A549 treated with Mapracorat at 1 μM for 4 hours (cell line): ENCODE measurements at places on chromosomes 4 and X. TPM values are rescaled to one million over a fixed set of nuclear protein-coding genes. Genes with fewer than 3 reads are reported as not detected.

PRICKLE3 gene
- total RNA-seq: 12.4 to 18.2 TPM (median 17.1 TPM) in 5 replicates

STPG2 gene
- not detected in 5 replicates for total RNA-seq

FRMPD4 gene
- 0.02 to 0.15 TPM (median 0.07 TPM) in 5 replicates for total RNA-seq

NDNF gene
- total RNA-seq: not detected in 5 replicates

HAUS3 gene
- 6.6 to 8.0 TPM (median 7.4 TPM) in 5 replicates for total RNA-seq
